Stimulated activated CD4-positive, alpha-beta T cell treated with anti-CD3 and anti-CD28 coated beads, Interleukin-1b, Interleukin-23, amount 100 ng/mL, for 48 hours (primary cell): ENCODE measurements at places on chromosomes 12 and 14.

DNA sequence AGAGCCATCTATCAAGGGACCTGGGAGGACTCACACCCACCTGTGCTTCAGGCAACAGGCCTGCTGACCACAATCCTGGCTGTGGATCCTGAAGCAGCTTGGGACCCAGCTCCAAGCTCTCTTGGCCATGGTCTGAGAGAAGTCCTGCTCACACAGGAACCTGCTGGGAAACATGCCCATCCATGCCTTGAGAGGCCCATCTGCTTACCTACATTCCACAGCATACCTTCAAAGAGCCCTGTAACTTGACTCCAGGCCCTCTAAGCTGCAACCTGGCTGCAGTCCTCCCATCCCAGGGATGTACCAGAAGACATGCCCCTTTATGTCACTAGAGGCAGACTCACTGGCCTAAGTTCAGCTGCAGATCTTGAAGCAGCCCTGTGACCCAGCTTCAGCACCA lies 61.7 kb upstream of the AMIGO2 start:
- DNase-seq, result no peak

GRCh38 chr14:54251356-54251755 lies 145.5 kb upstream of the CDKN3 start:
- DNase-seq, result no peak

GRCh38 chr12:91349476-91349875 lies 166.9 kb upstream of the DCN start:
- no peak for DNase-seq

GRCh38 chr12:111311011-111311410 lies 57.9 kb downstream of the PHETA1 start:
- no peak for DNase-seq

DNA sequence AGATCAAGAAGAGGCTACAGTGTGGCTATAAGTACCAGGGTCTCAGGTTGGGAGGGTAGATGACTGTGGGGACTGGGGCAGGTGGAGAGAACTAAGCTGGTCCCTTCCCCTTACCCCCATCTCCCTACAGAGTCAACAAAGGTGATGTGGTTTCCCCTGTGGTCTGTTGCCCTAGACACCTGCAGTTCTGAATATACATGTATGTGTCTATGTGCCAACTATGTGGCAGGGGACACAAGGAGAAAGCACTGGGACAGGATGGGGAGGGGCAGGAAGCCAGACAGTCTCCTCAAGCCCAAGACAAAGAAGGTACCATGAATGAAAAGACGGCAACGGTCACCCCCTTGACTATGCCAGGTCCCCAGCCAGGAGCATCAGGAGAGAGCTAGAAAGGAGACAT lies 4.5 kb upstream of the HDAC7 start:
- no peak for DNase-seq

DNA sequence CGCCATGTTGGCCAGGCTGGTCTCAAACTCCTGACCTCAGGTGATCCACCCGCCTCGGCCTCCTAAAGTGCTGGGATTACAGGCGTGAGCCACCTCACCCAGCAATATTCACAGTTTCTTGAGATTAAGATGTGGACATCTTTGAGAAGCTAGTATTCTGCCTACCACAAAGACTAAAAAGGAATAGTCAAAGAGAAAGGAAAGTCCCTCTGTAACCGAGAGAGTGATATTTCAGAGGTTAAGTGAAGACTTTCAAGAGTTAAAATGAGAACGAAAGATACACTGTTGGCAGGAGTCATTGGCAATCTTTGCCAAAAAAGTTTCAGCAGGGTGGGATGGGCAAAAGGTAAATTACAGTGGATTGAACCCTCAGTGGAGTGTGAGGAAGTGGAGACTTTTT lies 15.6 kb downstream of the DGKA start:
- DNase-seq, result no peak

DNA sequence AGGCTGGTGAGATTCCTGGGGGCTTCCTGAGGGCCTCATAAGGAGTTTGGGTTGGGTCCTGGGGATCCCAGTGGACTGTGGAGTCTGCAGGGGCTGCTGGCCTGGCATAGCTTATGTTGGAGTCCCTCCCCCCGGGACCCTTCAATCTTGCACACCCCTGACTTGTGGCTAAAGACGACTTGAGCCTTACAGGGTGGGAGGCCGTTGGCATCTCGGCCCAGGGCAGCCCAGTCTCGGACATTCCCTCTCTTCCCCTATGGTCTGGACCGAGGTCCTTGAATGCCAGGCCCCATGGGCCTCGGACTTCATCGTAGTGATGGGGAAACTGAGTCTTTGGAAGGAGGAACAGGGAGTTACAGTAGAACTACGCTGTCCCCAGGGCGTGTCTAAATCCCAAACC lies 12.5 kb downstream of the RTL1 start:
- DNase-seq, result no peak

DNA sequence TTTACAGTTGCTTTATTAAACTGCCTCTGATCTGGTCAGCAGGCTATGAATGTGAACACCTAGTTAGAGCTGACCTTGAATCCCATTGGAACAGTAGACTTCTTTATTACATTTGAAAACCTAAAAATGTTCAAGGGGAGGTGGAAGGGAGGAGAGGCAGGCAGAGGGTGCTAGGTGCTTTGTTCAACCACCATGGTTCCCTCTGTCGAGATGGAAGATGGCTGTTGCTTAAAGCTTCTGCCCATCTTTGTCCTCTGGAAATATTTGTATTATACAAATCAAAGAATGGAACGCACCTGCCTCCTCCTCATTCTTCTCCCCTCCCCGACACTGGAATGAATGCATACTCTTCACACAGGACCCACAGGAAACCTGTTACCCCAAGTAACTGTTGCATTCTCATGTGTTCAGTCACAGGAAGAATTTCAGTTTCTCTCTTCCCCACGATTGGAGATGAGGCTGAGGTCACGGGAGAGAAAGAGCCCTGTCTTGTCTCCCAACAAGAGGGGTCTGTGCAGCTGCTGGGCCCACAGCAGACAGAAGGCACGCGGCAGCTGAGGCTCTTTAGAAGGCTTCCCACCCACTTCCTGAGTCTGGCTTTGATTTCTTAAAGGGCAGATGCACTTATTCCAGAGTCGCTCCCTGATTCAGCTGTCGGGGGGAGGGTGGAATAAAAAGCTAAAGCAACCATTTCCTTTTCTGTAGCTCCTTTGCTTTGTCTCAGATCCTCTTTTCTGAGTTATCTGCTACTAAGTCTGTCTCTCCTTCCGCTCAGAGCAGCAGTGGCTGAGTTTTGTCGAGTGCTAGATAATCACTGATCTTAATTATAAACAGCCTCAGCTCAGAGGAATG lies 217.9 kb upstream of the BTG1 start:
- peak; percentile 34 for DNase-seq

DNA sequence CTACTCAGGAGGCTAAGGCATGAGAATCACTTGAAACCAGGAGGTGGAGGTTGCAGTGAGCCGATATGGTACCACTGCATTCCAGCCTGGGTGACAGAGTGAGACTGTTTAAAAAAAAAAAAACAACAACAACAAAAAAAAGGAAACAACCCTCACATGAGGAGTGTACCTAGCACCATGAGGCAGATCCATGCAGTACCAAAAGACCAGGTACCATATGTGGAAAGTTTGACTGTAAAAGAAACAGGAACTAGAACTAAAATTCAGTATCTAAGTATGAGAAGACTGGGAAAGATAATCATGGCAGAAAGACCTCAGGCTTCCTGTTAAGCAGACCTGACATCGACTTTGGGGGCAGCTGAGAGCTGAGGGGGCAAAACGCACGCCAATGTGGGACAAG lies 55.1 kb downstream of the TRAFD1 start:
- DNase-seq, result no peak

DNA sequence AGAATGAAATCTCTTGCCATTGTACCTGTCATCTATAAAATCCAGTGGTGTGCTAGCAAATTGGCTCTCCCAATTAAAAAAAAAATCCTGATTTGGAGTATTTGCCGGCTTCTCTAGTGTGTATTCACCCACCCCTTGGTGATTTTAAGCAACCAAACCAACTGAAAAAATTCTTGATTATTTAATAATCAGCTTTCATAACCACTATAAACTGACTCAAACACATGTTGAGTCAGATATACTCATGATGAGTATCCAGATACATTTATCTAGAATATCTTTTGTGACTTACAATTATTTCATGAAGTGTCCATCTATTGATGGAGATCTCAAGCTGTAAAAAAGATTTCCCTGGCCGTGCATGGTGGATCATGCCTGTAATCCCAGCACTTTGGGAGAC lies 205.4 kb downstream of the RASSF9 start:
- no peak for DNase-seq

DNA sequence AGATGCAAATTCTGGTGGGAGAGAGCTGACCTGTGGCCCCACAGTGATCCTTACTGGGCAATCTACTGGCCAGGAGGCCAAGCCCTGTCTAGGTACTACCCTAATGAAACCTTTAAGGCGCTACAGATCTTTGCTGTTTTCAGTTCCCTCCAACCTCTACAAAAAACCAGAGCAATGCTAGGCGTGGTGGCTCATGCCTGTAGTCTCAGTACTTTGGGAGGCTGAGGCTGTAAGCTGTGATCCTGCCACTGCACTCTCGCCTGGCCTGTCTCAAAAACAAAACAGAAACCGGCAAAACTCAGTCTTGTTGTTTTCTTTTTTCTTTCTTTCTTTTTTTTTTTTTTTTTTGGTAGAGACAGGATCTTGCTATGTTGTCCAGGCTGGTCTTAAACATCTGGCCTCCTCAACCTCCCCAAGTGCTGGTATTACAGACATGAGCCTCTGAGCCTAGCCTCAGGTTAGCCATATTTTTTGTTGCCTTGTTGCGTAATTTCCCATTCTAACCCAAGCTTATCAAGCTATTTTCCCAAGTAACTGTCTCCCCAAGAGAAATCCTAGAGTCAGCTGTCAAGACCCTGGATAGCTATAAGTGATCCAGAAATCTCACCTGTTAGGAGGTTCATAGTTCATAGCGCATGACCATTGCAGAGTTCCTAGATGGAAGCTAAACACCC lies 2.8 kb downstream of the ETFBKMT start:
- no peak for DNase-seq

DNA sequence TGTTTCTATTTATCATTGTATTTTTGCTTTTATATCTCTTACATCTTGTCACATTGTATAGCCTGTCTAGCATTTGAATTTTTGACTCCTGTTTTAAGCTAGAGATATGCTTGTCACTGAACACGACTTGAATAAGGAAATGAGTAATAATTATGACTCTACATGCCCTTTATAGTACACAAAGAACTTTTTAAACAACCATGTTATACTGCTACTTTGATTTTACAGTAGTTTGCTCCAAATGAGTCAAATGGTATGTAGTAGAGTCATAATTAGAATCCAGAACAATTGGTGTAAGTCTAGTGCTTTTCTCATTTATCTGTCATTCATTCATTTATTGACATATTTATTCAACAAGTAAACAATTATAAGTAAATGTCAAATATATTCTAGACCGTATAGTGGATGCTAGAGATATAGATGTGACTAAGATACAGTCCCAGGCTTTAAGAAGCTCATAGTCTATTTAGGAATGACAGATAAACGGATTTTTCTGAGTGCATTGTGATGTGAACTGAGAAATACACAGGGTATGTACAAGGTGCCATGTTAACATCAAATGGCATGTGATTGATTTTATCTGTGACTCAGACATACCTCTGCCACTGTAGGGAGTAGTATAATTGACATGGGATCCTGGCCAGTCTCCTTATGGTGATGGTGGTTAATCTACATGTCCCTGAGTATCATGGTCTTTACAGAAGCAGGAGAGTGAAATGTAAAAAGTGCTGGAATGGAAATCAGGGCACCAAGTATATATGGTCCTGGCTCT lies 799.7 kb downstream of the DIO2 start:
- no peak for DNase-seq

GRCh38 chr12:114855678-114856077 lies 171.7 kb upstream of the TBX3 start:
- no peak for DNase-seq

DNA sequence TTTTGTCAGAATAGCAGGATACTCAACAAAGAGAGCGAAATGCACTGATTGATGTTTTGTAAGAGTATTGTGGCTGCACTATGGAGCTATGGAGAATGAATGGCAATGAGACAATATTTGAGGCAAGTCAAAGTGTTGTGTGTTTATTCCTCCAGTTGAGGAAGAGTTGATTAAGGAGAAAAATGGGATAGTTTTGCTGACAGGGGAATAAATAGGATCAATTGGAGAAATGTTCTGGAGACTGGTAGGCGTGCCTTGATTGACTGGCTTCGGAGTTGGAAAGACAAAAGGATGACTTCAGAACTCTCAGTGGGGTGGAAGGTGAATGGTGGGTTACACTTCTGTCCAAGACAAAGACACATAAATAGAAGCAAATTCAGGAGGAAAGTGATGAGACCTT lies 1254.9 kb upstream of the TMEM132C start:
- DNase-seq, result no peak

DNA sequence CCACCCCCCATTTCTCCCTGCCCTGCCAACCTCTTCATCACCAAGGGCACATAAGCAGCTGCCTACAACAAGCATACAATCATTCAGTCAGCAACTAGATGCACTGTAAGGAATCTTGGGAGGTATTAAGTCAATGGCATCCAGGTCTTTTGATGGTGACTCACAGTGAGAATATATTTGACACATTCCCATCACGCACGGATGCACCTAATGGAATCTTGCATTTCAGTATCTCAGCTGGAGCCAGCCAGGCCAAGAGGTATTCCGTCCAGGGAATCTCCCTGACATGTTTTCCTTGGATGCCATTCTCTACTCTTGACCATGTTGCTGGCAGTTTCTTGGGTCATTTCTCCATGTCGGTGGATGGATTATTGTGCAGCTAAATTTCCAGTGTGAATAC lies 73.9 kb upstream of the CAPRIN2 start:
- no peak for DNase-seq

- DNase-seq, result no peak
These were observed 42.5 kb upstream of the VPS33A start for GRCh38 chr12:122308811-122309210.

DNA sequence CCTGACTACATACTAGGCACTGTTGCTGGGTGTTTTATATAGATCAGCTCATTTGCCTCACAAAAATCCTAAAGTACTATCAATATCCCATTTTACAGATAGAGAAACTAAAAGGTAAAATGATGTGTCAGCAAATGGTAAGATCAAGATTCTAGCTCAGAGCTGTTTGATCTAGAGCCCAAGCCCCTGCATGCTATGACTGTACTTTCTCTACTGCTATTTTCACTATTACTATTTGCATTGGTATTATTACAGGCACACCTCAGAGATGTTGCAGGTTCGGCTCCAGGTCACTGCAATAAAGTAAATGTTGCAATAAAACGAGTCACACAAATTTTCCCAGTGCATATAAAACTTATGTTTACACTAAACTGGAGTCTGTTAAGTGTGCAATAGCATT lies 10.9 kb downstream of the ISCU start:
- peak; percentile 42 for DNase-seq

DNA sequence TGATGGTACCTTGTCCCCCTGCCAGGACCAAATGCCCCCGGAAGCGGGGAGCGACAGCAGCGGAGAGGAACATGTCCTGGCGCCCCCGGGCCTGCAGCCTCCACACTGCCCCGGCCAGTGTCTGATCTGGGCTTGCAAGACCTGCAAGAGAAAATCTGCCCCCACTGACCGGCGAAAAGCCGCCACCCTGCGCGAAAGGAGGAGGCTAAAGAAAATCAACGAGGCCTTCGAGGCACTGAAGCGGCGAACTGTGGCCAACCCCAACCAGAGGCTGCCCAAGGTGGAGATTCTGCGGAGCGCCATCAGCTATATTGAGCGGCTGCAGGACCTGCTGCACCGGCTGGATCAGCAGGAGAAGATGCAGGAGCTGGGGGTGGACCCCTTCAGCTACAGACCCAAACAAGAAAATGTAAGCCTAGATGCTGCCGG lies 410 bp downstream of the MYF6 start:
- no peak for DNase-seq

- DNase-seq, result no peak
These were observed 5.0 kb downstream of the CMKLR1 start for GRCh38 chr12:108333898-108334699.

- no peak for DNase-seq
These were observed 105.0 kb upstream of the METAP2 start for GRCh38 chr12:95368931-95369330.
